Heart right ventricle (tissue), 16 donors: ENCODE measurements at places on chromosomes 5 and 9.

GRCh38 chr5:176610435-176610773 is 448 bp upstream of the GPRIN1 start:
- no peak for DNase-seq

DNA sequence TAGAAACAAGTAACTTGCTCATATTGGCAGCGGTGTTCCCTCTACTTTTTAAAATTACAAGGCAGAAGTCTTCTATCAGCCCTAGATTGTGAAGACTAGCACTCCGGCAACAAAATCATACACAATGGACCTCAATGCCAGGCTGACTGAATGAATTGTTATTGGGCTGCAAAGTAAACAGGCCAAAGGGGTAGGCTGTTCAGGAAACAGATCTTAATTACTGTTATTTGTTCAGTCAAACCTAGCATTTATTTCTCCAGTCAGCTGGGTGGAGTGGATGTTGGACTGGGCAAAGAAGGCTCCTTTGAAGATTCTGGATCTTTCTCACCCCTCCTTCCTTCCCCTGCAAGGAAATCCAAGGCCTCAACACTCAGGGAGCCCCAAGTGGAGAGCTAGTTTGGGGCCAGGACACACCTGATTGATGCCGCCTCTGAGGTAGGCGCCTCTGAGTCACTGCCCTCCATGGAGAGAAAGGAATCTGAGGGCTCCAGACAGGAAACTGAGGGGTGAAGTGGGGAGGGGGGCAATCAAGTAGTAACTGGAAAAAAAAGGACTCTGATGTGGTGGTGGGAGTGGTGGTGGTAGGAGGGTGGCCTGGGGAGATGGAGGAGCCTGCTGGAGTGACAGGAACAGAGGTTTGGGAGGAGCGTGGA is 35.5 kb downstream of the SERINC5 start:
- DNase-seq = no peak

GRCh38 chr9:131610231-131610761 is 65.0 kb downstream of the PRRT1B start:
- peak; percentile 47 for DNase-seq

DNA sequence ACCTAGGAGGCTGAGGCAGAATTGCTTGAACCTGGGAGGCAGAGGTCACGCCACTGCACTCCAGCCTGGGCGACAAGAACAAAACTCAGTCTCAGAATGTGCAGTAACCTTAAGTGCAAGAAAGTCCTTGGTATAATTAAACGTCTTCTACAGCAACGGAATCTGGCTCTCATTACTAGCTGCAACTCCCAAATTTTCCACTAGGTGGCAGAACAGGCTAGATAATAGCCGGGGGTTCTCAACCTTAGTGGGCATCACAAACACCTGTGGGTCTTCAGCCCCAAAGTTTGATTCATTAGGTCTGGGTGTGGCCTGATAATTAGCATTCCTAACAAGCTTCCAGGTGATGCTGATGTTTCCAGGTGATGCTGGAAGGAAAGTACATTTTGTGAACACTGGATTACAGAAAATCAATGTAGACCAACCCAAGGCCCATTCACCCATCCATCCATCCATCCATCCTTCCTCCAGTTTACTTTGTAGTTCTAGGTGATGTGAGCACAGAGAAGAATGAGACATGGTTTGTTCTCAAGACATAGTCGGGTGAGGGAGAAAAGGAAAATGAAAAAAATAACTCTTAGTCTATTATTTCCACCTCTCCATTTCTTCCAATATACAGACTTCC is 37.3 kb downstream of the FBXW2 start:
- DNase-seq = peak; percentile 54
